ENCODE measurements at places on chromosomes 4 and X.

GRCh38 chrX:48972220-48973164 lies 848 bp upstream of the KCND1 start:
- peak; percentile 53 for DNase-seq

DNA sequence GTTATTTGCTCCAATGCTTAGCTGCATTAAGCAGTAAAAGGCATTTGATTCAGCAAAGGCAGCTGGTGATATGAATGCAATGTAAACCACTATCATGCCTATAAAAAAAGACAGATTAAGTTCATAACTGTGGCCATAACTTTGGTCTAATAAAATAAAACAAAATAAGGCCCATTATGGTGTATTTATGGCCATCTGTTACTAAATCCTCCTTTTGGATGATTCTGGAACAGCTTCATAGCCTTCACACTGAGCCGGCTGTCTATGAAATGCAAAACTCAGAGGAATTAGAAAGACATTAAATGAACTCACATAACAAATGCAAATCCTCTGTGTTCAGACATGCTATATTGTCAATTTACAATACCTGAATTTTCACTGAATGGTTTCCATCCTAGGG lies 223.7 kb upstream of the FAT4 start:
- peak; percentile 90 for DNase-seq

- no peak for DNase-seq
These were observed 198.8 kb downstream of the RAB28 start for GRCh38 chr4:13285336-13285735.

DNA sequence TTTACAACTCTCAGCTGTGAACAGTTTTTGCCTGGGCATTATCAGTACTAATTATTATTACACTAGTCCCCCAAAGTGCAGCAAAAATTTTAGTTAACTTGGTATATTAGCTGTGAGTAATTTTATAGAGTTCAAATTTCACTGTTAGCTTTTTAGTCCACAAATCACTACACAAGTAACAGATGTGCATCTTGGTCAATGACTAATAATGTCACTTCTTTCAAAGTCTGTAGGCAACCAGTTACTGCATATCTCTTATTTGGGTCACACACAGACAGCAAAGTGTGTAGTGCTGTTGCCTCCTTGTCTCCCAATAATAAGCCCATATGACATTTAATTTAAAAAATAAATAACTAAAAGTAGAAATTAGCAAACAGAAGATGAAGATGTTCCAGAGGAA lies 159.9 kb downstream of the SCFD2 start:
- DNase-seq, result no peak

- no peak for DNase-seq
These were observed 276.7 kb downstream of the GBA3 start for GRCh38 chr4:22969287-22969896.

DNA sequence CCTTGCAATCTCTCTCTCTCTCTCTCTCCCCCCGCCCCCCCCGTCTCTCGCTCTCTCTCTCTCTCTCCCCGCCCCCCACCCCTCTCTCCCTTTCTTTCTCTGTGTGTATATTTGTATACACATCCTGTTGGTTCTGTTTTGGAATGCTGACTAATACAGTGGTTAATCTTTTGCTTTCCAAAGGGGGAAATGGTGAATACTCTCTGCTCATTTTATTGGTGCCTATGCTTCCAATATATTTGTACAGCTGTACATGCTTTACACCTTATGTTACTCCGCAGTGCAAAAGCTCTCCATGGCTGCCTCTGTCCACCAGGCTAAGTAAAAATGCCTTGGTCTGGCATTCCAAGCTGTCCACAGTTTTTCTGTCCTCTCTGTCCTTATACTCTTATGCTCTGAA lies 158.8 kb downstream of the RBMX2 start:
- DNase-seq, result no peak

GRCh38 chr4:107586371-107586770 lies 133.7 kb downstream of the PAPSS1 start:
- no peak for DNase-seq

DNA sequence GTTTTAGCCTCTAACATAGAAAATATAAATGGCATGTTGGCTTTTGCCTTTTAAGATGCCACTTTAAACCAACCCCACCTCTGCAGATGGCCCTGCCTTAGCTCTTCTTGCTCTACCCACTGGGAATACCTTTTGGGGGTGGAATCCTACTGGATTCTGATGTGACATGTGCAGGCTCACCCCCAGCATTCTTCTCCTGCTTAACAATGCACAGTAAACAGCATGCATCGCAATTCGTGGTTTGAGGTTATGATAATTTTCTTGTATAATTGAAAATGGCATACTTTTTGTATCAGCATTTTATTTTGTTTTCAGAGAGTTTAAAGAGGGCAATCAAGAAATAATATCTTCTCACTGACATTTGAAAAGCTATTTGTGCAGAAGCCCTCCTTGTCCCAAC lies 167.9 kb downstream of the AREG start:
- DNase-seq, result no peak

GRCh38 chr4:25446611-25447010 lies 69.5 kb downstream of the ANAPC4 start:
- DNase-seq, result no peak

GRCh38 chr4:6751611-6752485 lies 30.7 kb upstream of the KIAA0232 start:
- no peak for DNase-seq

Data from umbilical cord (tissue), 2 donors.